ENCODE measurements at places on chromosomes 7 and 10.
A peak's percentile ranks its signal among the peaks of the same experiment; 100 is the strongest.

- DNase-seq: no peak
Measured at GRCh38 chr10:17231788-17232187, 3.7 kb downstream of the VIM start.

GRCh38 chr10:103884681-103885139 is 29.3 kb upstream of the SH3PXD2A start:
- peak; percentile 26 for DNase-seq

DNA sequence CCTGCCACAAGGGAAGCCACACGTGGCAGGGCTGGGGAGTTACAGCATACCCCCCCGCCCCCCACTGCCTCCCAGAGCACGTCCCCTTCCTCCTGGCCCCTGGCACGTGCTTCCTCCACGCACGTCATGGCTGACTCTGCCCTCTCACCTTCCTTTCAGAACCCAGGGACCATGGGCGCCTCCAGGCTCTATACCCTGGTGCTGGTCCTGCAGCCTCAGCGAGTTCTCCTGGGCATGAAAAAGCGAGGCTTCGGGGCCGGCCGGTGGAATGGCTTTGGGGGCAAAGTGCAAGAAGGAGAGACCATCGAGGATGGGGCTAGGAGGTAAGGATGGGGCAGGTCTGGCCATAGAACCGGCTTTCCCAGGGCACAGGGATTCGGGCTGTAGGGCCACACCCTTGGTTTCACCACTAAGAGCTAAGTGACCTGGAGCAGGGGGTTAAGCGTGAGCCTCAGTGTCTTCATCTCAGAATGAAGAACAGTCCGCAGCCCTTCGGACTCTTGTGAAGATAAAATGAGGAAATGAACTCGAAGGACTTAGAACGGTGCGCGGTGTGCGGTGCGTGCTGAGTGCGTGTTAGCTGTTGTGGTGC is 2.5 kb downstream of the NUDT1 start:
- DNase-seq: no peak

- no peak for DNase-seq
Measured at GRCh38 chr10:60908031-60908430, 36.0 kb downstream of the RHOBTB1 start.

- no peak for DNase-seq
Measured at GRCh38 chr7:106765727-106766355, 99.2 kb upstream of the PIK3CG start.

GRCh38 chr7:158733775-158734494 is 29.3 kb upstream of the NCAPG2 start:
- no peak for DNase-seq

GRCh38 chr10:58322072-58322834 is 12.6 kb upstream of the UBE2D1 start:
- no peak for DNase-seq

DNA sequence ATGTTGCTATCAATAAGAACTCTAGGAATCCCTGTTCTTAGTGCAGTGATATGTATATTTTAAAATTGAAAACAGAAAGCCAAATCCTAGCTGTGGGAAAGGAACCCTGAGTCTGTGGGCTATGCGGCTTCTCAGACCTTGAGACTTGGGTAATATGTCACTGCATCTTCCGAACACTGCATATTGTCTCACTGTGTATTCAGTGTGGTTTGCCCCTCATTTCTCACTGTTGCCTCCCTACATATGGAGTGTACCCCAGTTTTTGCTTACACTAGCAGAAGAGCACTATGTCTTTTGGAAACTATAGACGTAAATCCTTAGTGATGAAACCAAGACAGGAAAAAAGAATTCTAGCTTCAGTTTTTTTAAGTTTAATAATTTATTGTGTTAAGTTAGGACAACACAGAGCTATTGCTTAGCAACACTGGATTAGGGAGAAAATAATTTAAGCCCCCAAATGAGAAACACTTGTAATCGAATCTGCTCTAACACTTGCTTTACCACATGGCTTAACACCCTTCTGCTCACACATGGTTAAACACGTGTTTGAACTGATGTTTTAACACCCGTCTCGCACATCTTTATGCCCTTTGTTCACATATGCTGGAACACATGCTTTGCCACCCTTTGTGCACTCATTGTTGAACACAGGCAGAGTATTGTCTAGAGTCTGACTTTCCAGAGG is 251.3 kb downstream of the VTI1A start:
- DNase-seq: no peak

- DNase-seq: no peak
Measured at GRCh38 chr7:98836811-98837629, 32.8 kb downstream of the TMEM130 start.

GRCh38 chr10:31883397-31883796 is 45.2 kb downstream of the ARHGAP12 start:
- no peak for DNase-seq

DNA sequence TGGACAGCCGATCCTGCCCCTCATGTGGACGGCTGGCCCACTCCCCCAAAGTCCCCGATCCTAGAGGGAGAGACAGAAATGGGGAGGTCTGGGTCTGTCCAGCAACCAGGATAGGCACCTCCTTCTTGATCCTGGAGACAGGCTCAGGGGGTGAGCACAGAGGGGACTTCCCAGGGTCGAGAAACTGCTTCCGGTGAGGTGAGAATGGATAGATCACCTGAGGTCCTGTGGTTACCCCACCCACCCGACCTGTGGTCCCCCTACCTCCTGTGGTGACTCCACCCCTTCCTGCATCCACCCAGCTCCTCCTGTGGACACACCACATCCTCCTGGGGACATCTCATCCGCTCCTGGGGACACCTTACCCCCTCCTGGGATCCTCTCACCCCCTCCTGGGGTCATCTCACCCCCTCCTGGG is 27.4 kb upstream of the RASGEF1A start:
- DNase-seq: no peak

DNA sequence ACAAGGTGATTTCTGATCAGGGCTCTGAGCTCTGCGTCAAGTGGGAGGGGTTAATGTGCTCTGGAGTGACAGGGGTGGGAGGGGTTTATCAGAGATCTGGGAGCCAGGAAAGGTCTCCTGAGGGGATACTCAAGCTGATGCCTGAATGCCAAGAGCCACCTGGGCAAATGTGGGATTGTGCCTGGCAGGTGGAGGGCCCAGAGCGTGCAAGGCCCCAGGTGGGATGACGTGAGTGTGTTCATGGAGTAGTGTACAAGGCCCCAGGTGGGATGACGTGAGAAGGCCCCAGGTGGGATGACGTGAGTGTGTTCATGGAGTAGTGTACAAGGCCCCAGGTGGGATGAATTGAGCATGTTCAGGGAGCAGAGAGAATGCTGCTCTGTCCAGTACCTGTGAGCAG is 610.3 kb downstream of the PTPRN2 start:
- DNase-seq: no peak

DNA sequence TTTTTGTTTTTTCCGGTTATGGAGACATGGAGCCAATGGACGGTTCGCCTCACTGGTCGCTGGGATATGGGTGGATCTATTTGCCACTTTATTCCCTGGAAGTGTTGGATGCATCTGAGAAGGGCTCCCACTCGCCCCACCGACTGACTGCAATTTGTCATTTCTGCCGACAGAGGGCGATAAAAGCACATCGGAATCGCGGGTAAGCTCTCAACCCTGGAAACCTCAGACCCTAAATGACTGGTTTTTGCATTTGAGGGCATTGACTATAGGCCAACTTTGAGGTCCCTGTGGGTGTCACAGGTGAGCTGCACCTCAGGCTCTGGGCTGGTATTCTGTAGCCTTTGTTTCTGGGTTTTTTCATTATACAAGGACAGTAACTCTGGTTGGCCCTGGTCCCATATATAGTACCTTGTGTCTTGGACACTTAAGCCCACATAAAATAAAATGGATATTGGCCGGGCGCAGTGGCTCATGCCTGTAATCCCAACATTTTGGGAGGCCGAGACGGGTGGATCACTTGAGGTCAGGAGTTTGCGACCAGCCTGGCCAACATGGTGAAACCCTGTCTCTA is 11.9 kb upstream of the OPALIN start:
- no peak for DNase-seq

GRCh38 chr7:91079487-91079886 is 184.7 kb upstream of the FZD1 start:
- DNase-seq: no peak

- DNase-seq: no peak
Measured at GRCh38 chr10:6579904-6580278, at the start of gene PRKCQ. Gene PRKCQ, minus strand, starts transcription at chr10:6580276. Its CDS starts 65,141 bp downstream, at chr10:6515135.
